ENCODE measurements at places on chromosomes 1 and 21.

DNA sequence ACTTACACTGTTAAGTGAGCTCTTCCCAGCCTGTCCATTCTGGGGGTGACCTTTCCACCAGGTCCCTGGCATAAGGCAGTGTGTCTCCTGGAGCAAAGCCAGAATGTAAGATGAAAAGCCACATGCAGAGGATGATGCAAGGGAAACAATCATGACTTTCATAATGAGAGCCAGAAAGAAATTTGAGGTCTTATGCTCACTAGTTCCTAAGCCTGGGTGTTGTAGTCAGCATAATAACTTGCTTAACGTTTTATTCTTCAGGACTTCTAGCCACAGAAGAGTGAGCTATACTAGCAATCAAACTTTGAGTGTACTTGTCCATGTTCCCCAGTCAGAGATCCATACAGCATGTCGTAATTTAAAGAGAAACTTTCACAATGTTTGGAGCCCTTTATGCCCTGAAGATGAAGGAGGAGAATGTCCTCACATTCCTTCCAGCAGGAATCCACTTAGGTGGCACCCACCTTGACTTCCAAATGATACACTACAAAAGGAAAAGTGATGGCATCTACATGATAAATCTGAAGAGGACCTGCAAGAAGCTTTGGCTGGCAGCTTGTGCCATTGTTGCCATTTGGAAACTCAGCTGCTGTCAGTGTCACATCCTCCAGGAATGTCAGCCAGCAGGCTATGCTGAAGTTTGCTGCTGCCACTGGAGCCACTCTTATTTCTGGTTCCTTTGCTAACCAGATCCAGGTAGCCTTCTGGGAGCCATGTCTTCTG, 60.5 kb upstream of the FOXD3 start:
- no peaks in the 10 kb centered on the region for H3K27me3 ChIP-seq
- no peak overlapping the region for H3K27ac ChIP-seq
- no peak overlapping the region for H3K4me3 ChIP-seq
- no peaks in the 10 kb centered on the region for H3K4me1 ChIP-seq
- no peak for DNase-seq

DNA sequence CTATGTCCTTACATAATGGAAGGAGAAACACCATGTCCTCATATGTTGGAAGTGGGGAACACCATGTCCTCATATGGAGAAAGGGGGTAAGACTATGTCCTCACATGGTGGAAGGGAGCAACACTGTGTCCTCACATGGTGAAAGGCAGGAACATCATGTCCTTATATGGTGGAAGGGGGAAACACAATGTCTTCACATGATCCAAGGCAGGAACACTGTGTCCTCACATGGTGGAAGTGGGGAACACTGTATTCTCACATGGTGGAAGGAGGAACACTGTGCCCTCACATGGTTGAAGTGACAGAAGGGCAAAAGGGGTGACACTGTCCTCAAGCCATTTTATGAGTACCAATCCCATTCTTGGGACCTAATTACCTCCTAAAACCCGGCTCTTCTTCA, 146.3 kb upstream of the ETV3 start:
- H3K27me3 ChIP-seq, result no peaks in the 10 kb centered on the region
- DNase-seq, result no peak
- no peaks in the 10 kb centered on the region for H3K4me1 ChIP-seq
- no peaks in the 10 kb centered on the region for H3K36me3 ChIP-seq
- H3K27ac ChIP-seq, result no peak overlapping the region

DNA sequence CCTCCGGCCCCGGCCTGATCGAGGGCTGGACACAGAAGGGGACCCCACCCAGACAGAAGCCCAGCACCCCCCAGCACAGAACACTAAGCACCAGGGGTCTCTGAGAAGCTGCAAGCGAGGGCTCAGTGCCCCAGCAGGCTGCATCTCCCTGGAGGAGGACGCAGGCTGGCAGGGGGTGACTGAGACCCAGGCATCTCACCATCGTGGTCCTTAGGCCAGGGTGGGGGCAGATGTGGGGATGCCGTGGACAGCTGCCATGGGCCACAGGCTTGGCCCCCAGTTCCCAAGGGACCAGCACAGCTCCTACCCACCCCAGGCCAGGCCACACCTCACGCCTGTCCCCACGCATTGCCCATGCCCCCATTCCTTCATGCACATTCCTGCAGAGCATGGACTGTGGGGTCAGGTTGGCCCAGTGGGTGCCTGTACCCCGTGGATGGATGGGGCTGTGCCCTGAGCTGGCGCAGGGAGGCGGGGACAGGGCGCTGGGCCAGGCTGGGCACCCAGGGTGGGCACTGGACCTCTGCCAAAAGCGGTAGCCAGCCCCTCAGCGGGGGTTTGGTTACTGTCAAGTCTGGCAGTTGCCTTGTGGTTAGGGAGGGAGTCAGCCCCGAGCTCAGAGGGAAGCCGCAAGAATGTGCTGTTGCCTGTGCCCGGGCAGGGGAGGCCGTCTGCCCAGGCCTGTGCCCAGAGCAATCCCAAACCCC, 61.5 kb downstream of the ARHGEF16 start:
- no peak overlapping the region for H3K27ac ChIP-seq
- H3K4me1 ChIP-seq, result no peaks in the 10 kb centered on the region
- H3K4me3 ChIP-seq, result no peak overlapping the region
- DNase-seq, result no peak
- H3K27me3 ChIP-seq, result no peaks in the 10 kb centered on the region

DNA sequence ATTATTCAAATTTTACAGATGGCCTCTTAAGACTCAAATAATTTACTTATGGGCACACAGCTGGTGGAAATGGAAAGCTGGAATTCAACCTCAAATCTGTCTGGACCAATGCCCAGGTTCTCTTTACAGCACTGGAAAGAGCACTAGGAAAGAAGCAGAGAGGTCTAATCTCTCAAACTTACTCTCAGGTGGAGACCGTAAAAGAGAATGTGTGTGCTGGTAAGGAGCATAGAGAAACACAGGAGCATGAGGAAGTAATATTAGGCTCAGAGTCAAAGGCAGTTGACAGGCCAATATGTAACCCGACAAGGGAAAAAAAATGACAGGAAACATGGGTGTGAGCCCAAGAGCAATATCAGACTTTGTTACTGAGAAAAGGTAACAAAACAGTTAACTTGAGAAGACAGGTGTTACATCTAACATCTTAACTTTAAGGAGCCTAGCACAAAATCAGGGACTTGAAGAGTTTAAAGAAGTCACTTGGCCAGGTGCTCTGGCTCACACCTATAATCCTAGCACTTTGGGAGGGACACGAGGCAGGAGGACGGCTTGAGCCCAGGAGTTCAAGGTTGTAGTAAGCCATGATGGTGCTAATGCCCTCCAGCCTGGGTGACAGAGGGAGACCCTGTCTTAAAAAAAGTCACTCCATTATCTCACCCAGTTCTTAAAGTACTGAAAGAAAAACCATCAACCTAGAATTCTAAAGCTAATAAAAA, 20.7 kb downstream of the PPP1R15B start:
- H3K27me3 ChIP-seq, result no peaks in the 10 kb centered on the region
- no peaks in the 10 kb centered on the region for H3K4me1 ChIP-seq
- no peak overlapping the region for H3K4me3 ChIP-seq
- DNase-seq, result no peak
- H3K36me3 ChIP-seq, result peaks cover 5% of the 10 kb centered on the region

DNA sequence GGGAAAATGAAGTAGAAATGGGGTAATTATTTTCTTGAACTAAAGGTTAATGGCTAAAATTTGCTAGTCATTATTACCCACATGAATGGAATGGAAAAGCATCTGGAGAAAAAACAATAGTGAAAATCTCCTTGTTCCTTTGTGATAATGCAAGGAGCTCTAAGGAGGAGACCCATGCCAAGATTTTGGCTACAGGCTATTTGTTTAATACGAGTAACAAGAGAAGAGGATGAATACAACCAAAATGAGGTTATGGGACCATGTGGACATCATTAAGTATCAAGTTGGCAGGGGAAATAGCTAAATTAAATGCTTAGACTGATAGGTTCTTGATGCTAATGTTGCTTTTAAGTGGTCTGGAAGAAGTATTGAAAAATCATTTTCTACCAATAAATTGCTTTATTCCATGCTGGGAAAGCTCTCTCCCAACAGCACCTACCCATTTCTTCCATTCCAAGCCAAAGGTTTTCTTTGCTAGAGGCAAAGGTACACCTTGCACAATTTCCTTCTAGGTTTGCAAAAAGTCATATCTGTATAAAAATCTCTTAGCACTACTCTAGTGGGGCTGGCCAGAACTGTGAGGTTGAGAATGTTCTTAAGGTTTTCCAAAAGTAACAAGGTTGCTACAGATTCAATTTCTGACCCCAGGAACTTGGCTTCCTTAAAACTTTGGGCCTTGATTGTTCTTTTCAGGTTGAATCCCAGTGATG, 100.2 kb downstream of the SMYD2 start:
- no peak overlapping the region for H3K27ac ChIP-seq
- peaks cover 50% of the 10 kb centered on the region for H3K36me3 ChIP-seq
- no peaks in the 10 kb centered on the region for H3K27me3 ChIP-seq

- H3K4me1 ChIP-seq, result no peaks in the 10 kb centered on the region
- H3K36me3 ChIP-seq, result peaks cover 69% of the 10 kb centered on the region
- no peak overlapping the region for H3K4me3 ChIP-seq
- H3K27ac ChIP-seq, result no peak overlapping the region
- no peak for DNase-seq
- no peaks in the 10 kb centered on the region for H3K27me3 ChIP-seq
These were observed 37.1 kb upstream of the SERPINC1 start for GRCh38 chr1:173954179-173954578.

- no peaks in the 10 kb centered on the region for H3K27me3 ChIP-seq
These were observed 158.8 kb upstream of the SGIP1 start for GRCh38 chr1:66375125-66375524.

- H3K4me3 ChIP-seq, result no peak overlapping the region
- H3K27me3 ChIP-seq, result no peaks in the 10 kb centered on the region
- no peak for DNase-seq
- no peak overlapping the region for H3K27ac ChIP-seq
- no peaks in the 10 kb centered on the region for H3K36me3 ChIP-seq
These were observed 298.6 kb downstream of the LMX1A start for GRCh38 chr1:165057956-165058355.

- no peaks in the 10 kb centered on the region for H3K4me1 ChIP-seq
- H3K36me3 ChIP-seq, result no peaks in the 10 kb centered on the region
- H3K4me3 ChIP-seq, result no peak overlapping the region
- no peak for DNase-seq
These were observed 20.7 kb downstream of the SH3BP5L start for GRCh38 chr1:248804771-248805681.

GRCh38 chr1:46364612-46365011, 24.0 kb downstream of the NSUN4 start:
- no peak overlapping the region for H3K27ac ChIP-seq
- peaks cover 51% of the 10 kb centered on the region for H3K36me3 ChIP-seq
- DNase-seq, result no peak
- H3K27me3 ChIP-seq, result no peaks in the 10 kb centered on the region
- H3K4me1 ChIP-seq, result no peaks in the 10 kb centered on the region

DNA sequence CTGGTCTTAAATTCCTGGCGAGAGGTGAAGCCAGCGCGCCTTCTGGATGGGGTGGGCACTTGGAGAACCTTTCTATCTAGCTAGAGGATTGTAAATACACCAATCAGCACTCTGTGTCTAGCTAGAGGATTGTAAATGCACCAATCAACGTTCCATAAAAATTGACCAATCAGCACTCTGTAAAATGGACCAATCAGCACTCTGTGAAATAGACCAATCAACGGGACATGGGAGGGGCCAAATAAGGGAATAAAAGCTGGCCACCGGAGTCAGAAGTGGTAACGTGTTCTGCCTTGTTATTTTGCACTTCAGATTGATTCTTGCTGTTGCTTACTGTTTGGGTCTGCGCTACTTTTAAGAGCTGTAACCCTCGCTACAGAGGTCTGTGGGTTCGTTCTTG, 12.0 kb upstream of the LIN9 start:
- H3K4me3 ChIP-seq, result no peak overlapping the region
- DNase-seq, result no peak
- H3K27me3 ChIP-seq, result no peaks in the 10 kb centered on the region
- no peak overlapping the region for H3K27ac ChIP-seq

DNA sequence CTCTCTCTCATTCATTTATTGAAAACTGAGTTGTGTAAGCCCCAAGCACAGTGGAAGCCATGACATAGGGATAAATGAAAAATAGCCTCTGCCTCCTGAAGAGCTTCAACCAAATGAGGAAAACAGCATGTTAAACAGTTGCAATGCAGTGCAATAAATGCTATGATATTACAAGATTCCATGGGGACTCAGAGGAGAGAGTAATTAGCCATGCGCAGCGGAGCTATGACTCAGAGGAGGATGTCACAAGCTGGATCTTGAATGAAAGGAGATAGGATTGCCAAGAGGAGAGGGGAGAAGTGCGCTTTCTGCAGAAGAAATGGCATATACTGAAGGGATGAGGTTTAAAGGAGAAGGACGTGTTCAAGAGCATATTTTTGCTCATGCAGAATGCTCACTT, 231.3 kb upstream of the PLXNA2 start:
- no peaks in the 10 kb centered on the region for H3K27me3 ChIP-seq
- no peak for DNase-seq
- H3K27ac ChIP-seq, result no peak overlapping the region
- no peaks in the 10 kb centered on the region for H3K4me1 ChIP-seq

- no peak for DNase-seq
- H3K4me3 ChIP-seq, result peak overlapping the region; percentile 68
- no peaks in the 10 kb centered on the region for H3K4me1 ChIP-seq
- H3K27ac ChIP-seq, result peak overlapping the region; percentile 47
These were observed 1.0 kb downstream of the RER1 start for GRCh38 chr1:2392686-2393085.

DNA sequence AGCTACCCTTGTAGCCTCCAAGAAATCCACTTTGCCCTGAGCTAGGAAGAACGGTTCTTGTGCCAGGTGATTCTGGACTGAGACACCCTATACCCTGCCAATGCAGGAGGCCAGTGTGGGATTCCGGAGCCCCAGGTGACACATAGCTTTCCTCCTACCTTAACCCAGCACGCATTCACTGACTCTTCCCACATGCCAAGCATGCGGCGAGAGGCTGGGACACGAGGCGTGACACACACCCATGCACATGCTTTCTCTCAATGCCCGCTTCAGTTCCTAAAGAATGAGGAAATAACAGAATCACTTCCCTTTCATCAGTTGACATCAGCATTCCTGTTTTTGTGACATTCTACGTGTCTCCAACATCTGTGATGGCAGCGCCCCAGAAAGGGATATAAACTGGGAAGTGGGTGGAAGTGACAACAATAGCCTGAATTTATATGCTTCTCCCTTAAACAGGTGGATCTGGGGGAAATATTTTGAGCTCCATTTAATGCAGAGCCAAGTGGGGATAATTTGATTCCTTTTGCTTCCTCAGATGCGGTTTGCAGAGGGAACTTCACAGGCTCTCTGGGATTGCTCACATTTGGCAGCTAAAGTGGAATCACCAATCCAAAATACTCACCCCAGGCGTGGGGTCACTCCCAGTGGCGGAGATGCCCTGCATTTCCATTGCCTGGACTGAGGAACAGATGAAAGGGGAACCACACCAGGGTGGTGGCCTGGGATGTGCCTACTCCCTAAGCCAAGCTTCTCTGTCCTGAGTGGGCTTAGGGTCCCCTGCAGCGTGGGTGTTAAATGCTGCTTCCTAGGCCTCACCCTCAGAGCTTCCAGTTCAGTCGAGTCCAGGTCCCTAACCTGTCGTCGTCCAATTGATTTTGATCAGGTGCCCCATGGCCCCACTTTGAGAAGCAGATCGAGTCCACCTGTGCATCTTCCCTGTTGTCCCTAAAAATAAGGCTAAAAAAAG, 445.1 kb downstream of the SIPA1L2 start:
- no peak overlapping the region for H3K4me3 ChIP-seq
- no peaks in the 10 kb centered on the region for H3K27me3 ChIP-seq
- H3K27ac ChIP-seq, result no peak overlapping the region
- no peaks in the 10 kb centered on the region for H3K36me3 ChIP-seq
- DNase-seq, result no peak
